D341Med (cell line): ENCODE measurements at places on chromosomes 6 and 20.

DNA sequence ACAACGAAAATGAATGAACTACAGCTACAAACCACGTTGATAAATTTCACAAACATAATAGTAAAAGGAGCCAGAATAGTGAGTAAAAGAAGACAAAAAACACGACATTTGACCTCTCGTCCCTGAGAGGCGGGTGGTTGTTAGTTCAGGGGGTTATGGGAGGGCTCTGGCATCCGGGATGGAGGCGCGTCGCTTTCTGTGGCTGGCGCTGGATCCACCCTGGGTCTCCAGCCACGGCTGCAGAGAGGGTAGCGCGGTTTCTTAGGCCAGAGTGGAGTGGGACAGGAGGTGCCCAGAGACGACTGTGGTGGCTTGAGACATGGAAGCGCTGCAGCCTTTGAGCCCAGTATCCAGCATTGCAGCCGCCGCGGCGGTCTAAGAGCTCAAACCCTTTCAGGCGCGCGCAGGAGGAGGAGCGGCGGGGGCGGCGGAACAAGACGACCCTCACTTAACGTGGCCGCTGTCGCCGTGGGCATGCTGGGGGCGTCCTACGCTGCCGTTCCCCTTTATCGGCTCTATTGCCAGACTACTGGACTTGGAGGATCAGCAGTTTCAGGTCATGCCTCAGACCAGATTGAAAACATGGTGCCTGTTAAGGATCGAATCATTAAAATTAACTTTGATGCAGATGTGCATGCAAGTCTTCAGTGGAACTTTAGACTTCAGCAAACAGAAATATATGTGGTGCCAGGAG, 3.7 kb upstream of the ZSCAN23 start:
- DNase-seq, result peak; percentile 50

DNA sequence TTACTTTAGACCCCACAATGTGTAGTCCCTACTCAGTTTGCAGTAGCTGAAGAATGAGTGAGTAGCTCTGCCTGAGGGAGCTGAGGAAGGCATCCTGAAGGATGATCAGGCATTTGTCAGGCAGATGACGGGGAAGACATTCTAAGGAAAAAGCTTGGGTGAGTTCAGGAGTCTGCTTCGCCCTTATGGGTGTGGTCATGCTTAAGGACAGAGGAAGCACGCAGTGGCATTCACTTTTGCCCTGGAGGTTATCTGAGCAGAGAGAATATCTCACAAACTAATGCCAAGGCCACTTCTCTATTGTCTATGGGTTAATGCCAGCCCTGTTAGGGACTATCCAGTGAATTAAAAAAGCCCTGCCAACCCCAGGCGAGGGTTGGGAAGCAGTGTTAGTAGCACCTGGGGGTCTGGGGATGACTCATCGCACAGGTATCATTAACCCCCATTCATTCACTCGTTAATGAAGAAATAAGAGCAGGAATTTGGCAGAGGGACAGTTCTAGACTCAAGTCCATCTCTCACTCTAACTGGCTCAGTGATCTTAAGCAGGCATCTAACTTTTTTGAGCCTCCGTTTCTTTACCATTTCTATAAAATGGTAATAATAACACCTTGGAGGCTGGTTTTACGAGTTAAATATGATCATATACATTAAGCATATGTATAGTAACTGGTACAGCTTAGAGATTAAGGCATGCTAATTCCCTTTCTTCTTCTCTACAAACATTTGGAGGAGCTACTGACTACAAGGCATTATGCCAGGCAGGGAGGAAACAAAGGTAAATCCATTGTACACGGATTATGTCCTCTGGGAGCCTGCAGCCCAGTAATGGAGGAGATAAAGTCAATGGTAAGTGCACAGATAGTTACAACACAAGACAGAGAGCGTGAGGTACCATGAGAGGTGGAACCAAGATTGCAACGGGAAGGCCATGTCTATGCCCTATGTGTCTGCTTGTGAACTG, 93.2 kb upstream of the AKIRIN2 start:
- no peak for DNase-seq

- DNase-seq, result no peak
Observed at GRCh38 chr20:53768329-53768728, 174.7 kb upstream of the ZNF217 start.

- DNase-seq, result no peak
Observed at GRCh38 chr20:18831830-18832499, 18.4 kb downstream of the SCP2D1 start.

GRCh38 chr6:16966791-16967469, 134.9 kb upstream of the STMND1 start:
- DNase-seq, result no peak

GRCh38 chr20:1402149-1402548, 9.3 kb upstream of the FKBP1A start:
- no peak for DNase-seq

DNA sequence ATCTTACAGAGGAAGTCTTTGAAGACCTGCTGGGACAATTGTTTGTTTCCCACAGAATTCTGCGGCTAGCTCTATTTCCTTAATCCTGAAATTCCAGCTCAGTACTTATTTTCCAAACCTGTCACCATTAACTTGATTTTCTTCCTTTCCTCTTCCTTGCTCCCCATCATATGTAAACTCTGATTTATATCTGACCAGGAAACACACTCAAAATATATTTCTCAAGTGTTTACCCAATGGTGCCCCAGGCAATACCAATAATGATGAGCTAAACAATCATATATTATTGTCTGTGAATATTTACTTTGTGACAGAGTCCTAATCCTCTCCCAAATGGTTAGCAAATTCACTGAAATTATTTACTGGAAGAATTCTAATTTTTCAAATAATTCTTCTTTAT, 597.3 kb downstream of the PKHD1 start:
- no peak for DNase-seq

DNA sequence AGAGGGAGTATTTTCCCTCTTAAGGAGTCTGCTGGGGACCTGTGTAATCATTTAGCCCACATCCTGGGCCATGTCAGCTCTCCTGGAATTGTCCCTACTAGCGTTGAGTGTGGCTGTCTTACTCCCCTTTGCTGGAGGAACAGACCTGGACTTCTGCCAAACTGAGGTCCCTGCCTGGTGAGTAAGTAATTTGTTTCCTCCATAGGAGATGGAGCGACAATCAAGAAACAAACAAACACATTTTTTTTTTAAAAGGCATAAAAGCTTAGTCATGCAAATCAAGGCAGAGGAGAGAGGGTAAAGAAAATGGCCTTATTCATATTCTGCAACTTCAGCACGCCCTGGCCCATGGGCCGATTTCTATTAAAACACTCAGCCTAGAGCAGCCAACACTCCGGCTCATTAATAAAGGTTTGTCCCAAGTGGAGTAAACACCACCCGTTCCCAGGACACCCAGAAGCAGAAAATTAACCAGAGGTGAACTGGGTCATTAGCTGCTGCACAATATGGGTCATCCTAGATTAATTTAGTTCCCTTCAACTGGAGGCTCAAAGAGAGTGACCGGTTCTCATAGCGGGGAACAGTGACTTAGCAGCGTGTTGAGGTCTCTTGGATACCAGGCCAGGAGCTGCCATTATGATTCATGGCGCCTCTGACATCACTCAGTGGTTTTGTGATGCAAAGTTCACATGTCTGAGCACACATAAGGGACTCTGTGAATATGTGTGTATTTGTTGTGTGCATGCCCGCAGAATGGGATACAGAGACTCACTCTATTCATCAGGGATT, 165.0 kb upstream of the SULF2 start:
- no peak for DNase-seq

GRCh38 chr6:75117701-75118100, 88.2 kb downstream of the COL12A1 start:
- DNase-seq, result no peak

DNA sequence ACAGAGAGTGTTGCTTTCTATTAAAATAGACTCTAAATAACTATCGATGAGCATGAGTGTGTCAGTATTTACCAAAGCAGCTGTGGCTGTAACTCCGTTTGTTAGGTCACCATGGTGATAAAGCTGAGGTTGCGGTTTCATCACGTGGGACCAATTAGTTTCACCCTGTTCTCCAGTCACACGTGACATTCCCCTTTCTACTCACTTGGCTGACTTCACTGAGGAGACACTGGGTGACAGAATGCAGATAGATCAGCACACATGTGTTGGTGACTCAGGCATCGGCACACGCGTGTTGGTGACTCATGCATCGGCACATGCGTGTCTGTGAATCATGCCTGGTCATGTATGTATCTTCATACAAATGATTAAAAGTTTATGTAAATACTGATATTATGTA, 285.4 kb downstream of the THBS2 start:
- DNase-seq, result no peak

- no peak for DNase-seq
Observed at GRCh38 chr6:5256952-5257351, 3.8 kb downstream of the LYRM4 start.

- DNase-seq, result no peak
Observed at GRCh38 chr20:46196990-46197389, 78.9 kb downstream of the CD40 start.

DNA sequence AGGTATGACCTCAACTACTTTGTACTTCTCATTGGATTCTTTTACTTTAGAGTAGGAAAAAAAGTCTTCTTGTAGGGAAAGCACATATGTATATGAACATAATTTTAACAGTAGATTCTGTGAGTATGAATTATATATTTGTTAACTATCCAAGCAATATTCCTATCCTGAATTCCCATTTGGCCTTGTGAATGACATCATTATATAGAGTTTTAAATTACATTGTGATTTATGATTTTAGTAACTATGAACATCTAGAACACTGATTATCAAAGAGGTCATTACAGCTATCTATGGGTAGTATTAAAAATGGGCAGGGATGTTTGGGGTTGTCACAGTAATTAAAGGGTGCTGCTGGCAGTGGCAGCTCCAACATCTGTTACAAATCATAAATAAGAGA, 163.9 kb upstream of the TFAP2D start:
- no peak for DNase-seq
